Progenitor cell of endocrine pancreas (in vitro differentiated cells): ENCODE measurements at places on chromosomes 13 and 19. TPM values are rescaled to one million over a fixed set of nuclear protein-coding genes. Genes with fewer than 3 reads are reported as not detected.

Gene SIGLEC5
- total RNA-seq: not detected in 2 replicates

Gene PALM
- total RNA-seq: 52.4 and 54.3 TPM in 2 replicates

Gene RNF225
- 0.42 TPM in 1 of 2 replicates, not detected in the other for total RNA-seq

Gene KLC3
- 1.1 and 1.6 TPM in 2 replicates for total RNA-seq

Gene CYP2A7
- not detected in 2 replicates for total RNA-seq

Gene AMER2
- total RNA-seq: 0.05 and 0.07 TPM in 2 replicates

Gene CEACAM7
- not detected in 2 replicates for total RNA-seq
